ENCODE measurements at places on chromosomes 11 and 22.
A peak's percentile ranks its signal among the peaks of the same experiment; 100 is the strongest.

GRCh38 chr11:93236741-93237675 lies 39.2 kb upstream of the SLC36A4 start:
- DNase-seq, result peak; percentile 38

DNA sequence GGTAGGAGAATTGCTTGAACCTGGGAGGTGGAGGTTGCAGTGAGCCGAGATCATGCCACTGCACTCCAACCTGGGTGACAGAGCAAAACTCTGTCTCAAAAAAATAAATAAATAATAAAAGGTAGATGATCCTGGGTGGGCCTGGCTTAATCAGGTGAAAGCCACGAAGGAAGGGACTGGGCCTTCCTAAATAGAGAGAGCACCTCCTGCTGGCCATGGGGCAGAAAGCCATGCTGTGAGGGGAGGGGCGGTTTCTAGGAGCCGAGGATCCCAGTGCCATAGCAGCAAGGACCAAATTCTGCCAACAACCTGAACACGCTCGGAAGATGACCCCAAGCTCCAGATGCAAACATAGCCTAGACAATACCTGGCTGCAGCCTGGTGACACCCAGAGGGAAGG lies 24.5 kb upstream of the DGKZ start:
- DNase-seq, result no peak

DNA sequence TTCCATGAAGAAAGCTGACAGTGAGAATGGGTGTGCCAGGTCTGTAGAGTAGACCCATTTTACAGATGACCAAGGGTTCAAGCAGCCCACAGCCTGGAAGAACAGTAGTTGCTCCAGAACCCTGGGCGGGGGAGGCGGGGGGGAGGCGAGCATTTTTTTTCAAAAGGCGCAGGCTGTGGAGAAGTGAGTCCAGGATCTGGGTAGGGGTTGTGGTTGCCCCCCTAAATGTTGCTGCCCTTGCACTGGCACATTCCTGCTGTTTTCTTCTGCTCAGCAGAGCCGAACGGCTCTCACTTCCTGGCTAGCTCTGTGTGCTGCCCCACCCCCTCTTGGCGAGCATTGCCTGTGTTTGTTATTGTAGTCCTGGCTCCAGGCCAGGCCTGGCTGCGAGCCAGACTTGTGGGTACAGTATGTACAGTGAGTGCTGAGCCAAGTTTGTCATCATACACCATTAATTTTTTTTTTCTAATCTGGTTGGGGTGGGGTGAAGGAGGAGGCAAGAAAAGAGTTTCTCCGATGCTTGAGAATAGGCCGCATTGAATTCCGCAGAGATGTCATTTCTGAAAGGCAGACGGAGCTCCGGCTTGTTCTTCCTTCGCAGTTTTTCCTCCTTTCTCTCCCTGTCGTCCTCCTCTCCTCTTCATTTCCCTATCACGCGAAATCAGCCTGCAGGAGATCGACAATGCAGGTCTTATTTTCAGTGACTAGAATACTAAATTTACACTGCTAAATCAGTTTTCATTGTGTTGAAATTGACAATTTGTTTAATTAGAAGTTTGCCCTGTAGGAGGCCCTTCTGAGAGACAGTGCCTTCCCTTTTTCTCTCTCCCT lies 100.5 kb downstream of the ZBTB16 start:
- peak; percentile 98 for DNase-seq

DNA sequence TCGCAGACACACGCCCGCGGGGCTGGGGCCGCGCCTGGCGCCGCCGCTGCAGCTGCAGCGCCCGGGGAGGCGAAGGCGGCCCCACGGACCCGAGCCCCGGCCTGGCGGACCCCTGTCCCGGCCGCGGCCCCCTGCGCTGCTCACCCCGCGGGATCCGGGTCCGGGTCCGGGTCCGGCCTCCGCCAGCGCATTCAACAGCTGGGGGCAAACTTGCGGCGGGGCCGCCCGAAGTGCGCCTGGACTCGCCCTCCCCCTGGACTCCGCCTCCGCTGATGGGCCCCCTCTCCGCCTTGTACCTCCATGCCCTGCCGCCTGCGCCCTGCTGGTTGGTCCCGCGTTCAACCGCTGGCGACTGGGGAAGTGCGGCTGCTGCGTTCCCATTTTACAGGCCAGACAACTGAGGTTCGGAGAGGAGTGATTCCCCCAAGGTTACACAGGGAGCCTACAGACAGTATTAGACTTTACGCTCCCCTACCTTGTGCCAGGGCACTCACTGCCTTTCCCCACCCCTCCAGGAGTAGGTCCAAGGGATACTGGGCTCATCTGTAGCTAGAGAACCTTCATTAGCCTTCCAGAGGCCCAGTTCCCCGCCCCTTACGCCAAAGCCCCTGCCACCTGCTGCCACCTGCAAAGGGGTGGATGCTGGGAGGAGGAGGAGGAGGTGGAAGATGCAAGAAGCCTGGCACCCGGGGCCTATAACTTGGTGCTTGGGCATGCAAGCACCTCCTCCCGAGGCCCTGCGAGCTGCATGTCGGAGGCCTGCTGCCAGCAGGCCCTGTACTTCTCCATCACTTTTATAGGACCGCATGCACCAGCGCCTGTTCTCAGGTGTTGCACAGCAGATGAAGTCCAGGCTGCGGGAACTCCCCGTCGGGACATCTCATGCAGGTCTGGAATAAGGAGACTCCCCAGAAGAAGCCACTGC lies 694 bp upstream of the ELFN2 start:
- no peak for DNase-seq

DNA sequence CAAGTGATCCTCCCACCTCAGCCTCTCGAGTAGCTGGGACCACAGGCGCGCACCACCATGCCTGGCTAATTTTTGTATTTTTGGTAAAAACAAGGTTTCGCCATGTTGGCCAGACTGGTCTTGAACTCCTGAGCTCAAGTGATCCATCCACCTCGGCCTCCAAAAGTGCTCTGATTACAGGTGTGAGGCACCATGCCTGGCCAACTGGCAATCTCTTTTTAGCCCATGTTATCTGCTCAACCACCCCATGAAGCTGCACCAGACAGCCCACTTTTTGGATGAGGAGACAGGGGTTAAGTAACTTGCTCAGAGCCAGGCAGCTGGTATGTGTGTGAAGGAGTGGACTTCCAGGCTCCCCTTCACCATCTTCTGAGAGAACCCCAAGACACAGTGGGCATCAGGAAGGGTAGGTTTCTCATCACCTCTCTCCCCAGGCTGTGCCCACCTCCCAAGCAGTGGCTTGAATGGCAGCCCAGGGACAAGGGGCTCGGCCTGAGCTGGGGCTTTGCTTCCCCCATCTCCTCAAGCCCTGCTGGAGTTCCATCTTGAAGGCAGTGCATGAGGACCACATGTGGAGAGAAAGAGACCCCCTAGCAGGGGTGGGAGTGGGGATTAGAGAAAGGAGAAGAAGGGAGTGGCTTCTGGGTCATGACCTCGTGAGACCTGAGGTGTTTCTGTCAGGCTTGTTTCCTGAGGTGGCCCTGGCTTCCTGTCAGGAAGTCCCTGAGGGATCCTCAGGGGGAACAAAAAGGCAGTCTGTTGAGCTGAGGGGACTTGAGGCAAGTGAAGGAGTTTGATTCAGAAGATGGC lies 87.5 kb upstream of the PARVA start:
- DNase-seq, result no peak

GRCh38 chr11:21137803-21138202 lies 468.4 kb downstream of the NELL1 start:
- DNase-seq, result no peak

GRCh38 chr11:23789938-23790371 lies 706.9 kb upstream of the LUZP2 start:
- no peak for DNase-seq

DNA sequence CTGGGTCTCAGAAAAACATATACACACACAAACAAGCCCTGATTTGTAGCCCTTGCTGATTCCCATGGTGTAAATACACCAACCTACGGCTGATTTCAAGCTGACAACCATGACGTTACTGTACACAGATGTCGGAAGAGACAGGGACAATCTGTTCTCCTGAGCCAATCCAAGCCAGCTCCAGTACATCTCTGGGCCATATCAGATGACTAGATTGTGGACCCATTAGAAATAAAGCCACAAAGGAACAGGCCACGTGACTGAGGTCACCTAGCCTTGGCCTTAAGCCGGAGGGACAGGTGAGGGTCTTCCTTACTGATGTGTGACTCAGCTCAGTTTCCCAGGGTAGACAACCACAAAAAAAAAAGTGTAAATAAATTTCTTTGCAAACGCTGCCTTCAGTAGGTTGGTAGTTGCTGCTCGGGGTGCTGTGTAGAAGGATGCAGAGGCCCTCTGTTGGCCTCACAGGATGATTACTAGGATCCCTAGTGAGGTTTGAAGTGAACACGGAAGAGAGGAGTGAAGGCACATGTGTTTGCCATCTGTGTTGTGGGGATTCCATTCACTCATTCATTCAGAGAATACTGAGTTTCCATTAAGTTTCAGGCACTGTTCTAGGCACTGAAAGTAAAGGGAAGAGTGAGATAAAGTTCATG lies 99.0 kb upstream of the LARGE1 start:
- DNase-seq, result no peak

All from activated naive CD4-positive, alpha-beta T cell treated with anti-CD3 and anti-CD28 coated beads, Interleukin-2, amount 10 ng/mL, durations not matched to agents 7 days and 5 days (primary cell).